Left colon (tissue), 2 donors: ENCODE measurements at places on chromosomes 6 and 20. TPM values are rescaled to one million over a fixed set of nuclear protein-coding genes. Genes with fewer than 3 reads are reported as not detected.

Gene C6orf132
- 49.7 TPM for total RNA-seq

Gene TRAPPC3L
- not detected for total RNA-seq

Gene USP49
- total RNA-seq: 2.1 TPM

Gene LRP11
- 21.9 TPM for total RNA-seq

Gene COX4I2
- total RNA-seq: not detected

Gene KCNK5
- total RNA-seq: 52.9 TPM

Gene EDN1
- 16.8 TPM for total RNA-seq

Gene TFAP2C
- 1.6 TPM for total RNA-seq

Gene C2
- total RNA-seq: 18.2 TPM

Gene PRKN
- 5.4 TPM for total RNA-seq

Gene PAX1
- not detected for total RNA-seq

Gene MYCT1
- 3.7 TPM for total RNA-seq

Gene MCM9
- 19.0 TPM for total RNA-seq

Gene DDX43
- 0.46 TPM for total RNA-seq

Gene BPIFA1
- not detected for total RNA-seq

Gene FAM209B
- total RNA-seq: not detected

Gene PRDM13
- not detected for total RNA-seq

Gene EFCAB8
- total RNA-seq: not detected

Gene ELOVL4
- total RNA-seq: 0.47 TPM

Gene CLIC5
- 205 TPM for total RNA-seq

Gene SCUBE3
- 0.67 TPM for total RNA-seq

Gene COL10A1
- not detected for total RNA-seq

Gene EMILIN3
- not detected for total RNA-seq

Gene FOXS1
- total RNA-seq: 0.52 TPM

Gene TBX18
- total RNA-seq: 0.49 TPM

Gene C6orf58
- total RNA-seq: not detected

Gene RIPPLY2
- total RNA-seq: not detected

Gene MEI4
- not detected for total RNA-seq
